Glomerular endothelial cell (primary cell): ENCODE measurements at places on chromosomes 5 and 9. TPM values are rescaled to one million over a fixed set of nuclear protein-coding genes. Genes with fewer than 3 reads are reported as not detected.

DRD1 gene
- not detected in 2 replicates for total RNA-seq

CDC25C gene
- 0.97 and 2.9 TPM in 2 replicates for total RNA-seq

ZNF474 gene
- total RNA-seq, result 0.23 TPM in 1 of 2 replicates, not detected in the other

ADAMTSL2 gene
- 0.05 TPM in 1 of 2 replicates, not detected in the other for total RNA-seq

ACTL7A gene
- not detected in 2 replicates for total RNA-seq

MIGA2 gene
- total RNA-seq, result 17.5 and 23.3 TPM in 2 replicates

GSN gene
- total RNA-seq, result 243 and 255 TPM in 2 replicates

COX7C gene
- total RNA-seq, result 474 and 508 TPM in 2 replicates

EQTN gene
- not detected in 2 replicates for total RNA-seq

CNTNAP3 gene
- 10.9 and 23.2 TPM in 2 replicates for total RNA-seq

GLRA1 gene
- total RNA-seq, result not detected in 2 replicates

TAS2R1 gene
- total RNA-seq, result not detected in 2 replicates

PIP5KL1 gene
- 3.0 and 3.9 TPM in 2 replicates for total RNA-seq

LCN1 gene
- total RNA-seq, result not detected in 2 replicates

PCDHGB6 gene
- total RNA-seq, result 1.8 and 6.2 TPM in 2 replicates

PKD2L2 gene
- not detected in 2 replicates for total RNA-seq

IRGM gene
- total RNA-seq, result not detected in 2 replicates

SCGB3A2 gene
- not detected in 2 replicates for total RNA-seq

FBXO38 gene
- 34.8 and 38.2 TPM in 2 replicates for total RNA-seq

ACER2 gene
- total RNA-seq, result 7.3 and 20.1 TPM in 2 replicates

CEP78 gene
- 10.1 and 18.6 TPM in 2 replicates for total RNA-seq

CCL27 gene
- total RNA-seq, result not detected in 2 replicates

F2RL2 gene
- total RNA-seq, result 13.3 and 30.9 TPM in 2 replicates

C9orf153 gene
- not detected in 2 replicates for total RNA-seq

IFNA2 gene
- total RNA-seq, result not detected in 2 replicates

PCYOX1L gene
- total RNA-seq, result 18.7 and 19.0 TPM in 2 replicates

PRR7 gene
- total RNA-seq, result 13.5 and 20.0 TPM in 2 replicates

NRARP gene
- total RNA-seq, result 62.5 and 188 TPM in 2 replicates

ARHGEF28 gene
- 83.0 and 143 TPM in 2 replicates for total RNA-seq

TSSK1B gene
- not detected in 2 replicates for total RNA-seq

WWC1 gene
- total RNA-seq, result 2.9 and 8.5 TPM in 2 replicates

IFNB1 gene
- total RNA-seq, result not detected in 2 replicates

WNK2 gene
- total RNA-seq, result 0.06 TPM in 1 of 2 replicates, not detected in the other

GRXCR2 gene
- total RNA-seq, result not detected in 2 replicates

CARTPT gene
- not detected in 2 replicates for total RNA-seq

SLC6A18 gene
- not detected in 2 replicates for total RNA-seq

DDX4 gene
- not detected in 2 replicates for total RNA-seq

BTNL9 gene
- total RNA-seq, result 0.15 and 2.8 TPM in 2 replicates

ALDH1B1 gene
- total RNA-seq, result 28.9 and 51.0 TPM in 2 replicates

ZNF462 gene
- 10.4 and 13.7 TPM in 2 replicates for total RNA-seq

ECM2 gene
- not detected in 2 replicates for total RNA-seq

MARCOL gene
- total RNA-seq, result not detected in 2 replicates

FCN2 gene
- total RNA-seq, result not detected in 2 replicates

GPR21 gene
- total RNA-seq, result 1.1 TPM in 1 of 2 replicates, not detected in the other

MARVELD2 gene
- 1.9 and 3.6 TPM in 2 replicates for total RNA-seq

SHISAL2B gene
- not detected in 2 replicates for total RNA-seq

SLC2A6 gene
- 70.5 and 73.8 TPM in 2 replicates for total RNA-seq
